ENCODE measurements at places on chromosomes 1 and 21.

- DNase-seq = no peak
These were observed 118.5 kb downstream of the ESRRG start for GRCh38 chr1:216604771-216605170.

DNA sequence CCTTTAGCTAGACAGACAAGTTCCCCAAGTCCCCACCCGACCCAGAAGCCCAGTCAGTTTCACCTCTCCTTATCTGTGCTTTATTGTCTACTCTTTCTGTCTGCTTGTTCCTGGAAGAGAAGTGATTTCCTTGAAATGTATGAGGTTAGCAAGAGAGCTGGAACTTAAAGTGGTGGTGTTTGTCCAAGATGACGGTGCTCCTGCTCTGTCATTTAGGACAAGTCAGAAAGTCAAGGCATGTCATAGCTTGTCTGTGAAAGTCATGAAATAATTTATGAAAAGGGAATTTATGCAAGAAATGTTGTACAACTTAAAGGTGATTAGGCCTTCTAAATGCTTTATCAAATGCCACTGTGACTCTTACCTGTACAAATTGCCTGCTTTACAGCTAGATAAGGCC is 178.1 kb downstream of the PLA2G4A start:
- no peak for DNase-seq

DNA sequence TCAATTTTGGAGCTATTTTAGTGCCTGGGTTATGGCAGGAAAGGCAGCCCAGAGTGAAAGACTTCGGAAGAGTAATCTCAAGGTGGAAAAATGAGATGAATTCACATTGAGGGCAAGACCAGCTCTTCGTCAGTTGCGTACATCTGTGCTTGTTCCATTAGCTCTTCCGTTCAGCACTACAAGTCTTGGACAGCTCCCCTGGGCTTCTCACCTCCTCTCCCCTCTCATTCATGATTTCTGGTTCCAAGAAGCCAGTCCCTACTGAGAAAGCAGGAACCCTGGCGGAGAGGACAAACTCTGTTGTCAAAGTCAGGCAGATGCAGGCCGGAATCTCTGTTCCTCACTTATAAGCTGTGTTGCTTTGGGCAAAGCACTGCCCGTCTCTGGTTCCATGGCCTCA is 76.5 kb downstream of the ACTL8 start:
- no peak for DNase-seq

DNA sequence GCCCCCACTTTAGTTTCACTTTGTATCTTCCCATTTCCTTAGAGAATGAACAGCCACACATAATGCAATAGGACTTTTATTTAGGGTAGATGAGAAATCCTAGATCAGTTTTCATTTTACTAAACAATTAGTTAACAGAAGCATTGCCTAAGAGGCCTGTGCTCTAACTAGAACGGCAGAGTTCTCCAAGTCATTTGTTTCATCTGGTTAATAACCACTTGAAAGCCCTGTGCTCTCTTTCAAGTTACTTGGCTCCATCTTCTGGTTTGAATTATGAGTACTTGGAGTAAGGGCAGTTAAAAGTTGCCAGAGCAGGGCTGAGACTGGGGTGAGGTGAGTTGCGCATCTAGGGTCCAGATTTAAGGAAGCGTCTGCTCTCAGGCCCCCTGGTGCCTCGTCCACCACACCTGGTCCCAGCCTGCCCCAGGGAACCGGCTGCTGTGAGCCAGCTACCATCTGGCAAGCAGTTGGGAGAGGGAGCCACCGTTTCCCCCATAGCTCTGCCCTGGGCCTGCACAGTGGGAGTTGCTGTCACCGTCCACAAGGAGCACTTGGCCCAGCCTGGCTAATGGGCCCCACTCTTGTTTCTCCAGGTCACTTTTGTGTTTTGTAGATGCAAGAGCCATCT is 18.1 kb upstream of the SLC44A3 start:
- peak; percentile 68 for DNase-seq

- no peak for DNase-seq
These were observed 12.8 kb downstream of the ADARB1 start for GRCh38 chr21:45087022-45087823.

DNA sequence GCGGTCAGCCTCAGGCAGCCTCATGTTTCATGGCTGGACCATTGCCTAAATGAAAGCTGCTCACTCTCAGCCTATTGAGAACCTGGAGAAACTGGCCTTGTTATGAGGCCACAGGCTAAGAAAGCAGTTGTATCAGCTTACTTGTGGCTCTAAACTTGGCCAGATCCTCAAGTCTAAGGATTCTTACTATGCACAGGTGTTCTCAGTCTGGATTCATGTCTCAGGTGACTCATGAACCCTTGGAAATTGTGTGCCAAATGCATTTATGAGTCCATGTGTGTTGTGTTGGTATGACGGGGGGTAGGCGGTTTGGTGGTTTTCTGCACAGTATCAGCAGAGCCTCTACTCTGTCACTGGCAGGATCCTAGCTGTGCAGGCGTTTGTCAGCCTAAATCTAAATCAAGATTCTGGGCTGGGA is 90.4 kb downstream of the ROR1 start:
- DNase-seq = no peak

DNA sequence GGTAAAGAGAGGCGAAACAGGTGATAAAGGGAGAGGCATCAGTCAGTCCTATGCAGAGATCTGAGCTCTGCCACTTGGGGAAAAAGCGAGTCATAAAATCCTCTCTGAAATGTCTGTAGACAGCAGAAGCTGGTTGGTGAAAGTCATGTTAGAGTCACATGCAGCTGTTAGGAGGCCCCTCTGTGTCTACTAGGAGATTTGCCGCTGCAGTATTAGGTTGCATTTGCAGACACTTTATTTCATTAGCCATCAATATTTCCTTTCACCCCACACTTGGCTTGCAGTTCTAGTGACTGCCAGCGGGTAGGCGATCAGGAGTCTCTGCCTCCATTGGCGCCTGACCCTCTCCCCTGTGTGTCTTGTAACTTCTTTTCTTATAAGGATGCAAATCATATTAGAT is 16.2 kb downstream of the ATP1A4 start:
- DNase-seq = no peak

- DNase-seq = no peak
These were observed 620.9 kb downstream of the PLPP3 start for GRCh38 chr1:55958498-55958897.

GRCh38 chr1:46133181-46133658 is 791 bp upstream of the PIK3R3 start:
- DNase-seq = no peak

DNA sequence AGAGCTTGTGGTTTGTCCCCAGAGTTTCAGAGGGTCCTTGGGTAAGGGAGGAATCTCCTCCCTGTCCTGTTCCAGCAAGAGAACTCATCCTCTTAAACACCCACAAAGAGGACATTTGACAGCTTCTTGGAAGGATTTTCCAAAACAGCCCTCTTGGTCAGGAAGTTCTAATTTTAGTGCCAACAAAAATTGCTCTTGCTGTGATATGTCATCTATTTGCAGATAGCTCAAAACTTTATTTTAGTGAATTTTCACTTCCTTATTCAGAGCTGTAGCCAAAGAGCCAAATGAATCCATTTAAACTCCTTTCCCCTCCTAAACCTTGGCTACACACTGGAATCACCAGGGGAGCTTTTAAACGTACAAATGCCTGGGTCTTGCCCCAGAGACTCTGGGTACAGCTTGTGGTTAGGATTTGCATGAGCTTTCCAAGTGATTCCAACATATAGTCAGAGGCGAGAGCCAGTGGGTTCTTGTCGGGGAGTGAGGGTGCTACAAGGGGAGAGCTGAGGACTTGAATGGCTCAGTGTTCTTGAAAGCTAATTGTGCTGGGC is 11.8 kb upstream of the RASSF5 start:
- no peak for DNase-seq

DNA sequence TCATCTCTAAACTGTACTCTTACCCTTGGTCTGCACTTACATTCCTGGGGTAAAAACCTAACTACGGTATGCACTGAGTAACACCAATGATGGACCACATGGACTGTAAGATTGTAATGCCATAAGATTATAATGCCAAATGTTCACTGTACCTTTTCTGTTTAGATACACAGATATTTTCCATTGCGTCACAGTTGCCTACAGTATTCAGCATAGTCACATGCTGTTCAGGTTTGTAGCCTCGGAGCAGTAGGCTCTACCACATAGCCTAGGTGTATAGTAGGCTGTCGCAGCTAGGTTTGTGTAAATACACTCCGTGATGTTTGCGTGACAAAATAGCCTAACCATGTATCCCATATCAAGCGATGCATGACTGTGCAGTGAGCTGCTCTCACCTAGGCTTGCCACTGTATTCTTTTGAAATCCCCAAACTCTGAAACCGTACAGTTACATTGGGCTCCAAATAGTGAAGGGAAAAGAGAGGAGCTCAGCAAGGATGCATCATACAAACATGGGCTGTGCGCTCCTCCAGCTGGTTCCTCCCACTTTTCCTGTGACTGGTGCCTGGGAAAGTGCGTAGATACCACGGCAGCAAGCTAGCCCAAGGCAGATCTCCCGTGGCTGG is 35.2 kb downstream of the CFAP57 start:
- peak; percentile 84 for DNase-seq

GRCh38 chr1:20448671-20449071 is 37.3 kb downstream of the CAMK2N1 start:
- DNase-seq = no peak

DNA sequence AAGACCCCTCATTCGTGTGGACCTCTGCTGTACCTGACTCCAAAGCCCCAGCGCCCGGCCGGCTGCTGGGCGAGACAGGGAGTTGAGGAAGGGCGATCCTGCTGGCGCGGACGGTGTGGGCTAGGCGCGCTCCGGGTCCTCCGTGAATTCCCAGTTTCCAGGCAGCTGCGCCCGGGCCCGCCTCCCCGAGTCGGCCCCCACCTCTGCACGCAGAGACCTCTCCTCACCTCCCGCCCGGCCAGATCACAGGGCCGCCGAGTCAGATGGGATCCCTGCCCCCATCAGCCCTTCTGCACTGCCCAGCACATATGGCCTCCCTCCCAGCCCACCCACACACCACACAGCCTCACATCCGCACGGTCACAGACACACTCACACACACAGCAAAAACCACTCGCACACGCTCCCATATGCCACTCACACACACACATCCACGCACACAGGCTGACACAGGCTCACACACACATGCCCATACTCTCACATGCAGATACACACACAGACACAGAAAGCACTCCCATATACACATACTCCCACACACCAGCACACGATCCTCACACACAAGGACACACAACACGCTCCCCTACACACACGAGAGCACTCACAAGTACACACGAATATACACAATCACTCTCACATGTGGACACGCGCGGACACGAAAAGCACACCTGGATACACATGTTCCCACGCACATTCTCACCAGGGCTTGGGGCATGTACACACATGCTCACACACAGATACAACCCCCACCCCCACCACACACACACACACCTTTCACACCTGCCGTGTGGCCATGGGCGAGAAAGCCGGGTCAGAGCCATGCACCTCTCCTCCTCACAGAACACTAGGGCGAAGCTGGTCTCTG is 7.2 kb upstream of the GUCA2B start:
- no peak for DNase-seq

DNA sequence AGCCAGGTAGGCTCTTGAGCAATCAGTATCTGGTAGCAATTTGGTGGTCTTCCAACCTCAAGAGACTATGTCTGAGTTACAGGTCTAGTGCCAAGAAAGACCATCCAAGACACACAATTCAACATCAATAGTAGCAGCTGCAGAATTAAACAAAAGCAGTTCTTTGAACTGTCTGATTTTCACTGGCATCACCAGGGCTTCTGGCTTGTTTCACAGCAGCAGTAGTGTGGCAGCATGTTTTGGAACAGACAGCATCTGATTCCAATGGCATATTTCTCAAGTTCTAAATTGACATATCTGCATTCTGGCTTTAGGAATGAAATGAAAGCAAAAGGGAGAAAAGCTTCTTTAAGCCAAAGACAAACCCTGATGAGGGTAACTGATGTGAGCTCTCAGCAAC is 334.7 kb upstream of the PRMT6 start:
- DNase-seq = no peak

- DNase-seq = no peak
These were observed 44.8 kb downstream of the STYXL2 start for GRCh38 chr1:167138703-167139102.

Data from dermis microvascular lymphatic vessel endothelial cell (primary cell).